Smooth muscle cell of the umbilical artery (primary cell): ENCODE measurements at places on chromosomes 2 and 18. TPM values are rescaled to one million over a fixed set of nuclear protein-coding genes. Genes with fewer than 3 reads are reported as not detected.

The ZNF521 gene
- 13.1 and 19.6 TPM in 2 replicates for total RNA-seq

The TACR1 gene
- not detected in 2 replicates for total RNA-seq

The EHD3 gene
- 21.7 and 44.4 TPM in 2 replicates for total RNA-seq

The FAM237A gene
- not detected in 2 replicates for total RNA-seq

The RNF103 gene
- 14.5 and 14.6 TPM in 2 replicates for total RNA-seq

The TUBA3D gene
- not detected in 2 replicates for total RNA-seq

The TEX44 gene
- total RNA-seq = not detected in 2 replicates

The RAB6D gene
- total RNA-seq = not detected in 2 replicates

The COL6A3 gene
- total RNA-seq = 1,689 and 3,192 TPM in 2 replicates

The ALK gene
- total RNA-seq = not detected in 2 replicates

The SMARCAL1 gene
- 15.7 and 23.4 TPM in 2 replicates for total RNA-seq

The CCDC121 gene
- total RNA-seq = 0.83 and 1.8 TPM in 2 replicates

The ANKRD44 gene
- total RNA-seq = 10.4 and 11.0 TPM in 2 replicates

The TFPI gene
- 108 and 310 TPM in 2 replicates for total RNA-seq
